Stimulated activated CD4-positive, alpha-beta T cell treated with anti-CD3 and anti-CD28 coated beads, Interleukin-12 subunit alpha, Interleukin-12 subunit beta, amount 100 ng/mL, for 4 hours (primary cell): ENCODE measurements at places on chromosomes 5 and 9.

DNA sequence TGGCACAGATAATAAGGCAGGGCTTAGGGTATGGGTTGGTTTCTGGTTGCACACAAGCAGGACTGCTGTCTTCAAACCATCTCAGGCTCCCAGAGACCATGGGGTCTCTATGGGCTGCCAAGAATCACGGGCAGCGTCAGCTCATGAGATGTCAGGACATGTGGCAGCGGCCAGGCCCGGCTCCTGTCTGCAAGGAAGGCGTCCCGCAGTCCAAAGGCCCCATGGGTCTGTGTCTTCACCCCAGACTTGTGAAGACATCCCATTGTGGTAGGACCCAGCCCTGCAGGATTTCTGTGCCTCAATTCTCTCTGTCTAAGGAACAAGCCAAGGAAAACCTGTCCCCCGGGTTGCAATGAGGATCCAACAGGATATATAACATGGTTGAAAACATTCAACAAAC, 32.6 kb downstream of the IPPK start:
- DNase-seq = no peak

- no peak for DNase-seq
Observed at GRCh38 chr9:93390953-93391515, 60.5 kb upstream of the FAM120A start.

- DNase-seq = no peak
Observed at GRCh38 chr5:133818031-133818431, 150.4 kb downstream of the C5orf15 start.

DNA sequence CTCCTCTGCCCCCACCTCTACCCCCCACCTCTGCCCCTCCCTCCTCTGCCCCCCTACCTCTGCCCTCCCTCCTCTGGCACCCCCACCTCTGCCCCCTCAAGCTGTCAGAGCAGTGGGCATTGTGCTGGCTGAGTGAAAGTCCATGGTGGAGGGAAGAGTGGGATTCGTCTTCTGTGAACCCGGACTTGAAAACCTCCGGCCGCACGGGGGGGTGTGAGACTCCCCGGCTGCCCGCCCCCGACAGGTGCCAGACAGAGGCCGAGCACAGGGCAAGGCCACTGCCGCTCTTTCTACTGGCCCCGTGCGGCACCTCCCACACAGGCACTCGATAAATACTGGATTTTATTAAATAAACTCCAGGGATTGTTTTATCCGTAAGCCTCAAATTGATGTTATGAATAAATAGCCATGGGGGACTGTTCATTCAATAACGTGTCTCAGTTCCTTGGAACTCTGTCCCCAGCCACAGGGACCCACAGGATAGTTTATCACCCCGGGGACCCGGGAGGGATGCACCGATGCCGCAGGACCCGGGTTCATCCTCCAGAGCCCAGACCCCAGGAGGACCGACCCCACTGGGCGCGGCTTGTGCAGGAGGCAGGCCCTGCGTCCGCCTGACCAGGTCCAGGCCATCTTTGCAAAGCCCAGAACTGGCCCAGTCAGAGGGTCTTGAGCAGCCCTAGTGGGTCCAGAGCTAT, 2.6 kb upstream of the QRFP start:
- DNase-seq = no peak

DNA sequence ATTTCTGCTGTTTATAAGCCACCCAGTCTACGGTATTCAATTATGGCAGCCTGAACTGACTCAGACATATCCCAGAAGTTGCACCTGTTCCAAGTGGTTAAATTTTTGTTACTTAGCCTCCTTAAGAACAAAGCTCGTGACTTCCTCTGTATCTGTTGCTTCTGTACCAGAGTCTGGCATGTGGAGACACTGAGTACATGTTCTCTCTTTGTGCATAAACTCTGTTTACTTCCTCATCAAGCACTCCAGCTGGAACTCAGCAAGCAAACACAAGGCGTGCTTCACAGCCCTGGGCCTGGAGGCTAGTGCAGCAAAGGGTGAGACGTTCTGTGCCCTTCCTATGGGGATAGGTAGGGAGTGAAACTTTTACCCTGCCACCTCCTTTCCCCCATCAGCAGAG, 19.0 kb downstream of the C9orf152 start:
- no peak for DNase-seq

GRCh38 chr5:124669300-124669648, 77.2 kb downstream of the ZNF608 start:
- no peak for DNase-seq

GRCh38 chr9:138043061-138043410, 165.5 kb downstream of the CACNA1B start:
- DNase-seq = no peak
